ENCODE measurements at places on chromosomes 12 and 14.

DNA sequence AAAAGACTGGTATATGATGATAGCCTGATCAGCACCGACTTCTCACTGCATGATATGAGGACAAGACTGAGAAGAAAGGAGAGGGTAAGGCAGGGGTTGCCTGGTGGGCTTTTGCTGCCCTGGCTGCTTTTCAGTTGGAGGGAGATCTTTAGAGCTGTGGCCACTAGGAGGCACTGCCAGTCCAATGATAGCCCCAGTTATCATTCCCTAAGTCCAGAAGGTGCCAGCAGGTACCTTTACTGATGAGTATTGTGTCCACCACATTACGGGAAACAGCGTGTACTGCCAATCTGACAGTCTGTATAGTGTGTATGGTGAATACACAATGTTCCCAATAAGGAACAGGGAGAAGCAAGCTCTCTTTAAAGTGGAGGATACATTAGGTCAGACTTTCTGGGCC lies 55.8 kb upstream of the CCDC175 start:
- DNase-seq: no peak

- no peak for DNase-seq
Observed at GRCh38 chr14:32692441-32692840, 246.2 kb upstream of the NPAS3 start.

GRCh38 chr14:65604936-65605335 lies 192.4 kb downstream of the FUT8 start:
- DNase-seq: no peak

DNA sequence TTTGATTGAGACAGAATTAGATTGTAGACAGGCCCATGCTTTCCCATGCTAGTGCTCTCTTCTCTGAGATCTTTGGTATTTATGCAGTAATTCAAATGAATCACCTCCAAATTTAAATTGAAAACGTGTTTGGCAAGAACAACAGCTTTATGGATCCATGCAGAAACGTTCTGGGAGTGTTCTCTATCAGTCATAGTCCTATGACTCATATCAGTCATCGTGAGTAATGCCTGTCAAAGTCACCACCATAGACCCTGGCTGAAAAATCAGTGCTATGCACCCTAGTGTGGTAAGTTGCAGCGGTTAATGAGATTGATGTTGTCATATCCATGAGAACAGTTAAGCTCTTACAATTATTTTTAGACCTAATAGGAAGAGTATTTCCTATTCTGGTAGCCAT lies 90.1 kb upstream of the FOXG1 start:
- no peak for DNase-seq

- no peak for DNase-seq
Observed at GRCh38 chr12:27148791-27149190, 66.4 kb upstream of the C12orf71 start.

DNA sequence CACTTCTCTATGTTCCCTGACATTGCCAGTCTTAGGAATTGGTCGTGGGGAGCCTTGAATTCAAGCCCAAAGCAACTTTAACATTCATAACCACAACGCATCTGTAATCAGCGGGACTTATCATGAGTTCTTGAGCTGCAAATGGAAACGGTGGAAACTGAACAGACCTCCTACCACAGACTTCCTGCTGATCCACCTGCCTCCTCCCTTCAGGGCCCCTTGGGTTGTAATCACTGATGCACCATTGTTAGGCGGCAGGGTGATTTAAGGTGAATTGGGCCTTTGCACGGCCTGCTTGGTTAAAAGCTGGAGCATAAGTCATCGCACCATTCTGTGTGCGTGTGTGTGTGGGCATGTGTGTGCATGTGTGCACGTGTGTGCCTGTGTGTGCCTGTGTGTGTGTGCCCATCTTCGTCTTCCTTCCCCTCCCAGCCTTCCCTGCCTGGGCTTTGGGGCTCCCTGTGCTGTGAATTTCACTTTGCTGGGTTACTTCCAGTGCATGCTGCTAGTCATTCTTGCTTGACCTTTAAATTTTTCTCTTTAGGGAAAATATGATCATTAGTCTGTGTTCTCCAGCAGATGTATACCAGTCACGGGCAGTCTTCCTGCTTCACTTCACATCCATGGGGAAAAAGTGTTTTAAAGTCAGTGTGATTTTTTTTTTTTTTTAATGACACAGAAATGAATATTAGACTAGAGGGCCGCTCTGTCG lies 29.1 kb downstream of the CHST11 start:
- no peak for DNase-seq

DNA sequence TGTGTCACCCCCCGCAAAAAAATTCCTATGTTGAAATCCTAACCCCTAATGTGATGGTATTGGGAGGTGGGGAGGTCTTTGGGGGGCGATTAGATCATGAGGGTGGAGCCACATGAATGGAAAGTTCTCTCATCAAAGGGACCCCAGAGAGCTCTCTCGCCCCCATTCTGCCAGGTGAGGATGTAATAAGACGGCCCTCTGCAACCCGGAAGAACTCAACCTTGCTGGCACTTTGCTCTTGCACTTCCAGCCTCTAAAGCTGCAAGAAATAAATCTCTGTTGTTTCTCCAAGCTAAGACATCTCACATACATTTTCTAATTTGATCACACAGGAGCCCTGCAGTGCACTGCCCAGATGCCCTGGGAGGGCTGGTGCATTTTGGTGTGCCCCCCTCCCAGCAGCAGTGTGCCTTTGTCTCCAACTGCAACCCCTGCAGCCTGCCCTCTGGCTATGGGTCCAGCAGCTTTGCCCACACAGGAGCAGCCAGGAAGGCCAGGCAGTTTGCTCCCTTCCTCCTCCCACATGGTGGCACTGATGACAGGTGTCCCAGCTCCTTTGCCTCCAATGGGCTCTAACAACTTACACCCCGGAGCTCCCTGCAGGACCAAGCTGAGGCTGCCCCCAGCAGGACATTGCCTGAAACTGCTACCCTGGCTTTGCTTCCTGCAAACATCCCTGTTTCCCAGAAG lies 59.3 kb downstream of the C14orf132 start:
- DNase-seq: no peak

DNA sequence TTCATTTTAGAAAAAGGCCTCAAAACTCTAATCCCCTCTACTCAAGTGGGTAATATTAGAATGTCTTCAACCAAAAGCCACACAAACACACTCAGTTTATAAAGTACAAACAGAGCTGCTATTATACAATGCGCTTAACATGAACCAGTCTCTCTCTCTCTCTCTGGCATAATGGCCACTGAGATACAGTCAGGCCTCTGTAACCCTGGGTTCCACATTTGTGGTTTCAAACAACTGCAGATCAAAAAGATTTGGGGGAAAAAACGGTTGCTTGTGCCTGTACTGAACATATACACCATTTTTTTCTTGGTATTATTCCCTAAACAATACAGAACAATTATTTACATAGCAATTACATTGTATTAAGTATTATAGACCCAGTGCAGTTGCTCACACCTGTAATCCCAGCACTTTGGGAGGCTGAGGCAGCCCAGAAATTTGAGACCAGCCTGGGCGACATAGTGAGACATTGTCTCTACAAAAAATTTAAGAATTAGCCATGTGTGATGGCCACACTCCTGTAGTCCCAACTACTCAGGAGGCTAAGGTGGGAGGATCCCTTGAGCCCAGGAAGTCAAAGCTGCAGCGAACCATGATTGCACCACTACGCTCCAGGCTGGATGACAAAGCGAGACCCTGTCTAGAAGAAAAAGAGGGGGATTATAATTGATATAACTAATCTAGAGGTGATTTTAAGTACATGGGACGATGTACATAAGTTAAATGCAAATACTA lies 5.6 kb downstream of the SLC11A2 start:
- no peak for DNase-seq

DNA sequence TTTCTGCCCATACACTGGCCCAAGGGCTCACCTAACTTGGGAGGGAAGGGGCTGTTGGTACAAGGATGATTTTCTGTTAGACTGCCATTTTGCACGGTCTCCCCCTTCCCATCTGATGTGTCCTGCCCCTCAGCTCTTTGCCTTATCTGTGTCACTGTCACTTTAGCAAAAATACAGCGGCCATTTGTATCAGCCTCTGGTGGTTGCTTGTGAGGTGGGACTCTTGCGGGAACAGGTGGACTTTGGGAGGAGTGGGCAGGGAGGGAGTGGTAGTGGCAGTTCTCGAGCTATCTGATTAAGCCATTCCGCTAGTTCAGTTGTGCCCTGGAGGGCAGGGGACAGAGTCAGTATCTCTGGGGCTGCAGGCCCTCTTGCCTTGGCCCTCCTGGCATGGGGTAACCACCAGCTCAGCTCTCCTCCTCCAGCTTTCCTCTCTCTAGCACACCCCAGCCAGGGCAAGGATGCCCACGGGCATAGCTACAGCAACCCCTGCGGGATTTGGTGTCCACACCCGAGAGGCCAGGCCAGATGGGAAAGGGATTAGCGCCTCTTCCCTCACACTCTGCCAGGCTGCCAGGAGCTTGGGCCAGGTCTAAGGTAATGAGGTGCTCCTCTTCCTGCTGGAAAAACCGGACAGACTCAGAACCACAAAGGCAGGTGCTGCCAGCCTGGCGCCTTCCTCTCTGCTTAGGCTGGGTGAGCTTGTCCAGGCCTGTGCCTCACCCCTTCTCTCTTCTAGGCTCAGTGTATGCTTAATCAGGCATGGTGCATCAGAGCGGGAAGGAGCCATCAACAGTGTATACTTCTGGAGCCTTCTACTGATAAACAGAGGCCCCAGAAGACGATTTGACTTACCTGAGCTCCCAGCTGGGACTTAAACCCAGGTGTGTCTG lies 8.7 kb downstream of the SLC48A1 start:
- DNase-seq: no peak

- no peak for DNase-seq
Observed at GRCh38 chr12:64671681-64672080, 61.4 kb downstream of the RASSF3 start.

- no peak for DNase-seq
Observed at GRCh38 chr14:53389202-53389601, 236.1 kb upstream of the DDHD1 start.

DNA sequence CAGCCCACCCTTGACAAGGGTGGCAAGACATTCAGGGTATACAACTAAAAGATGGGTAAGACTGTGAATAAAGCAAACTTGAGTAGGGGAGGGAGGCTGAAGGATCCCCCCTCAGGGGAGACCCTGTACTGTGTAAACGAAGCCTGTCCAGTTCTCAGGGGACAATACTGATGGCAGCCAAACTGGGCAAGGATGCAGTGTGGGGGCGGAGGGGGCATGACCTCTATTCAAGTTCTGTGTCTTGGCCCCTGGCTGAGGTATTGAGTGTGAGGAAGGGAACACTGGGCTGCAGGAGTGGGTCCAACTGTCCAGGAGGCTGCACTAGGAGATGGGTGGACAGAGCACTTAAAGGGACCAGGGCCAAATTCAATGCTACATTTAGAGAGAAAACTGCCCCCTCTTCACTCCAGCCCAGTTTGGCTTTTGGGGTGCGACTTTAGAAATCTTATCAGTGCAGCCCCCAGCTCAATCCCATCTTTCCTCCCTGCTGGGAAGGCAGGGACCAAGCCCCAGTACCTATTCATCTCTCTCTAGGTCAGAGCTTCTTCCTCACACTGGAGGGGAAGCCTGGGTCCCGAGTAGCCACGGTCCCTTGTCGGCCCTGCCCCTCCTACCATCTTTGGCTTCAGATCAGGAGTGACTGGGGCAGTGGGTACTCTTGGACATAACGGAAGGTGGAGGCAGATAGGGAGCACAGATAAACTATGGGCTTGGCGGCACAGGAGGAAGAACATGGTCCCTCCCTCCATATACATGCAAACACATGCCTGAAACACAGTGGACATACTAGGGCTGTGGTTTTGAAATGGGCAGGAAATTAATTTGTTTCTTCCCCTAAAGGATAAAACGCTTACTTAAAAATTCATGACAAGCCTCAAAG lies 11.8 kb downstream of the SLC39A5 start:
- no peak for DNase-seq

Measured in liver (tissue), 10 donors.